Stimulated activated CD8-positive, alpha-beta memory T cell treated with anti-CD3 and anti-CD28 coated beads, Interleukin-7, amount 100 ng/mL, for 4 hours (primary cell): ENCODE measurements at places on chromosomes 2 and 18.

- no peak for DNase-seq
Measured at GRCh38 chr2:11781602-11782001, 35.2 kb downstream of the LPIN1 start.

GRCh38 chr18:79936641-79937040 is 14.8 kb downstream of the SLC66A2 start:
- no peak for DNase-seq

GRCh38 chr18:13565228-13565627 is 161.1 kb downstream of the FAM210A start:
- DNase-seq = no peak

DNA sequence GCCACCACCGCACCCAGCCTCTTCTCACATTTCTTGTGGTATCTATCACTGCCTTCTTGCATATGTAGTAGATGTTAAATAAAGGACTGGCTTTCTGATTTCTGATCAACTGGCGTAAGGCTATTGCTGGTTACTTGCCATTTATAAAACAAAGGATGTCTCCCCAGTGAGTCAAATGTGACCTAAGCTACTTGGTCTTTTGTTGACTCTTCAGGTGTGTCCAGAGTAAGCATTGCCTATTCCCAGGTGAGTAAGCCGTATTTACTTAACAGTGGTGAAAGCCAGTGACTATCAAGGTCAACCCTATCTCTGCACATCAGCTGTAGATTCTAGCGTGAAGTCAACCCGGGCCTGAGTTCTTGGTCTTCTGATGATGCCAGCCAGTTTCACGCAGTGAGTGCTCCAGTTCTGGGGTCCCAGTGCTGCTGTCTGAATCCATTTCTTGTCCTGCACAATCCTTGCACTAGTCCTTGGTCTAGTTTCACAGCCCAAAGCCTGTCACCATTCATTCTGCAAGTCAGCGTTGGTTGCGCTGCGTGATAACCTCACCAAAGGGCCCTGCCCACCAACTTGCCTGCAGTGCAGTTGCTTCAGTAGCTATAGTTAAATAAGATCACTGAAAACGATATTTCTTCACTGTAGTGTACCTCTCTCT is 120.2 kb downstream of the GBX2 start:
- DNase-seq = no peak

DNA sequence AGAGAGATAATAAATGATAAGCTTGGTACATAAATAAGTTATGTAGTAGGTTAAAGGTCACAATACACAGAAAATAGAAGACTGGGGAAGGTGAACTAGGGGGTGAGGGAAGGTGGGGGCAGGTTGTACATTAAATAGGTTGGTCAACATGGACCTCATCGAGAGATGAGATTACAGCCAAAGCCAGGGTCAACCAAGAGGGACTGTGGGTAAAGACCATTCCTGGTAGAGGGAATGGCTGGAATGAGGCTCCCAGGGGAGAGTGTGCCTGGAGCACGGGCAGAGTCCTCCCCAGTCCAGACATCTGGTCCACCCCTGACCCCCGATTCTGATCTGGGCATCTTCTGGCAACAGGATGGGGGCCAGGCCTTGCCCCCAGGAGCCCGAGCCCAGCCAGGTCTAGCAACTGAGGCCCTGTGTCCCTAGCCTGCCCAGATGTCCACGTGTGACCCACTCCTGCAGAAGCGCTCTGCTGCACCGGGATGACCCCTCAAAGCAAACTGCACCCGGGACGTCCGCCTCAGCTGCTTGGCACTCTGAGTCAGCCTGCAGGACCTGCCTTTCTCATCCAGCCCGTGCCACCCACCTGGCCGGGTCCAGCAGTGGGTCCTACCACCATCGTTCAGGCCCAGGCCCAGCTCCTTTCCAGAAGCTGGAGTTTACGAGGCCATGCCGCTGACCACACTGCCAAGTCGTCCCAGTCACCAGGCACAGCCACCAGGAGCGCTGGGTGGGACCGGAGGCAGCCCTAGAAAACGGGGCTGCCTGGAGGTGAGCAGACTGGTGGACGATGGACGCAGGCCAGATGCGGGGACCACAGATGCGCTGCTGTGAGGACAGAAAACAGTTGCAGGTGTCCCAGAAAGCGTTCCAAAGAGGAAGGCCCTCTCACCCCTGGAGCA is 56.2 kb upstream of the ID2 start:
- no peak for DNase-seq

- DNase-seq = no peak
Measured at GRCh38 chr2:231781798-231782726, 980 bp upstream of the PDE6D start.

GRCh38 chr2:173993459-173993858 is 28.3 kb upstream of the SP3 start:
- DNase-seq = no peak

DNA sequence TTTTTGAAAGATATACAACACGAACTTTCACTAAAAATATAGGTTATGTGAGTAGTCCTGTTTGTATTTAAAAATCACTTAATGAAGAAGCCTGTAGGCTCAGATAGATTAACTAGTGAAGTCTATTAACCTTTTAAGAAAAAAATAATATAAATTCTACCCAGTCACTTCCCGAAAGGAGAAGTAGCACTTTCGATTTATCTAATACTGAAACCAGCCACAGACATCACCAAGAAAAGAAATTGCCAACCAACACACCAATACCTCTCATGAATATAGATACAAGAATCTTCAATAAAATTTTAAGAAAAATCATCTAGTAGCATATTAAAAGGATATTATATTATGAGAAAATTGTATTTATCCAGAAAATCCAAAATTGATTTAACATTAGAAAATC is 160.5 kb downstream of the GALNT13 start:
- no peak for DNase-seq

DNA sequence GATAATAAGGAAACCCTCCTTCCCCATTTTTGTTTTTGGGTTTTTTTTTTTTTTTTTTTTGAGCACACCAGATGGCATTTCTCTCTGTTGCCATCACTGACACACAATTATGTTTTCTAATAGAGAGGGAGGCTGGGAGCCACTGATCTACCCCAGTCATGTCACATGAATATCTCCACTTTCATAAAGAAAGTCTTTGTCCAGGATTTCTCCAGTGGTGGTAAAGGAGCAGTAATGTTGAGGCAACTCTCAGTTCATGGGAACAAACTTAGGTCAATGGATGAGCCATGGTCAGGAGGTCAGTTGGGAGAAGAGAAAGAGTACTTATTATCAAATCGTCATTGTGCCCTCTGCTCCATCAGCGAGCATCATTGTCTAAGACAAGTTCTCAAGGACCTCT is 603.7 kb downstream of the ARHGAP15 start:
- DNase-seq = no peak

- no peak for DNase-seq
Measured at GRCh38 chr2:29789911-29790485, 131.4 kb downstream of the ALK start.

- no peak for DNase-seq
Measured at GRCh38 chr2:177289824-177290628, 25.5 kb upstream of the NFE2L2 start.

GRCh38 chr2:215742021-215742420 is 271.3 kb downstream of the MREG start:
- DNase-seq = no peak

DNA sequence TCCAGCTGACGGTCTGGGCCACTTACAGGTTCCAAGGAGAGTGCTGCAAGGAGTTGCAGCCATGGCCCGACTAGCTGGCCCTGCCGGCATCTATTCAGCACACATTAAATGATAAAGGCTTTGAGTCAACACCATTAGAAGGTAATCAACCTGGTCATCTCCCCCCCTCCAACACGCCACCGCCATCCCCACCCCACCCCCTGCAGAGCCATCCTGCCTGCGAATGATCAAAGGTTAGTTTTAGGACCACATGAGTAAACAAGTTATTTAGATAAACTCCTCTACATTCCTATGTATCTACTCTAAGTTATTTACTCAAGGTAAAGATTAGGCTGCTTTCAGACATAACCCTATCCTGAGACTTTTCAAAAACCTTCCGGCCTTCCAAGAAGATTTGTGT is 349.3 kb upstream of the SLC39A10 start:
- no peak for DNase-seq

DNA sequence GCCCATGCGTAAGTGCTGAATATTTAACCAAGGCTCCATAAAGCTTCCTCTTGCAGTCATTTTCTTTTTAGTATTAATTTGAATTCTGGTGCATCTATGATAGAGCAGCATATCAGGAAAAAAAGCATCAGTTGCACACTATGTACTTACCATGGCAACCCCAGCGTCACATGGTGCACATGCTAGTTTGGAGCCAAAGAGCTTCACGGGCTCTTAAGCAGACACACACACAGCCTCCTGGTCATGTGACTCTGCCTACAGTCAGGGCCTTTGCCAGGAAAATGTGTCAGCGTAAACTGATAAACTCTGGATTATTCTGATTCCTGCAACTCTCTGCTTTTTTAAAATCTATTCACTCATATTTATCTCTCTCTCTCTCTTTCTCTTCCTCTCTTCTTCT is 30.2 kb downstream of the NYAP2 start:
- no peak for DNase-seq

GRCh38 chr2:205366336-205367060 is 315.8 kb upstream of the NRP2 start:
- DNase-seq = no peak

DNA sequence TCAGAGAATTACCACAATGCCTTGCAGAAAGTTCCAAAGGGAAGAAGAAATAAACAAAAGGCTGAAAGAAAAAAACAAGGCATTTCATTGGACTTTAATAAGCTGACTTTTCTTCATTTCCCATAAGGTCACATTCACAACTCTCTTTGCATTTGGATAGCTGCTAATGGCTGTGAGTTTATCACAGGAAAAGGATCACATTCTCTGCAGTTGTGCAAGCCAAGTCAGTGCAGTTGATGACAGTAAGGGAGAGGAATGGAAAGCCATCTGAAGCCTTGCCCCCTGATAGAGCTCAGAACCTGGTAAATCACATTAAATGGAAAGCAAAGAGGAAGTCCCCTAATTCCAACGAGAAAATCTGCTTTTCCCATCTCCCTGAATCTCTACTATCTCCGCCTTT is 950.6 kb downstream of the CNTNAP5 start:
- DNase-seq = no peak

GRCh38 chr2:187297801-187298200 is 150.3 kb downstream of the CALCRL start:
- DNase-seq = no peak

DNA sequence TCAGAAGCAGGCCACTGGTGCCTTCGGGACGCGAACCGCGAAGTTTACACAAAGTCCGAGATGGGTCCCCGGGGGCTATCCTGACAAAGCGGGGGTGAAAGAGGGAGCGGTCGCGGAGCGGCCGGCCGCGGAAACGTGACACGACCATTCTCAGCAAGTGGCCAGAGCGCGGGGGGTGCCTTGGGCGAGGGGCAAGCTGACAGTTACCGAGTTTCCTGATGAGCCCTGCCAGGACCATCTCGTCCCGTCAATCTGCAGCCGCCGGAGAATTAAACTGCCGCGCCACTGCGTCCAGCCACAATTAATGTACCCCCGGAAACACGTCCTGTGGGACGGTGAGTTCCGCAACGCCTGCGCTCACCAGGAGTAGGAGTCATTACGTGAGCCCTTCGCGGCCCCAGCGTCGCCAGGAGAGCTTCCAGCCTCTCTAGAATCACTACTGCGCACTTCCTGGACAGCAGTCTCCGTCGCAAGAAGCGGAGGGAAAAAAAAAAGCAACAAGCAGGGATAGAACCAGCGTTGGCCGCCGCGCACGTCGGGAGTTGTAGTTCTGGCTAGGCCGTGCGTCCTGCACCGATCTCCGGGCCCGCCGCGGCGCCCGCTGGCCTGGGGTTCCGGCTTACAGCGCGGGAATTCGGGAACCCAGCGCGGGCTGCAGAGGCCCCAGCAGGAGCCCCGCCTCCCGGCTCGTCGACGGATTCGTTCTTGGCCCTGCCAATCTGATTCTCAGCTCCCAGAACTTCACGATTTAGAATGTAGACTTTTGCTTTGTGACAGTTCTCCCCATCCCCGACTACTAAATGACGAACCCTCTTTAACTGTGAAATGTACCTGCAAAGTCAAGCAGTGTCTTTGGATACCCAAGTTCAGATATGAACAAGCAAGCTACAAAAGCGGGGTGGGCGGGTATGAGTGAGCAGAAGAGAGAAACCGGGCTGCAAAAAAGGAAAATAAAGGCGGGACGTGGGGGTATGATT is at the start of gene RTTN:
RTTN (minus strand) TSS at position 267 of the 977 bp plus-strand sequence; CDS start at position 238, 29 bp downstream.
- peak; percentile 86 for DNase-seq

DNA sequence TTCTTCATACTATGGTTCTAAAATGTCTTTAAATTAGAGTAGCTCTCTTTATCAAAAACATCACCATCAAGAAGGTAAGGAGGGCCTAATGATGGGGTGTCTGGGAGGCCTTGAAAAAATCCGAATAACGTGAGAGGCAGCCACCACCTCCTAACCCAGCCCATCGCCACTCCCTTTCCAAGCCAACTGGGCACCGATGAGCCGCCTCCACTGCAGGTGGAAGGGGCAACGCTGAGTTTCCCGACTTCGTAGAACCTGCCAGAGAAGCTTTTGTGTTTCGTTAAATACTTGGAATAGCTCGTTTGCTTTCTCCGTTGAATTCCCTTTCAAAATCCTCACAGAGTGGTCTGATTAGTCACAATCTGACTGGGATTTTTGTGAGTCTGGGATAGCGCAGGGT is 22.0 kb upstream of the RPL31 start:
- DNase-seq = no peak

DNA sequence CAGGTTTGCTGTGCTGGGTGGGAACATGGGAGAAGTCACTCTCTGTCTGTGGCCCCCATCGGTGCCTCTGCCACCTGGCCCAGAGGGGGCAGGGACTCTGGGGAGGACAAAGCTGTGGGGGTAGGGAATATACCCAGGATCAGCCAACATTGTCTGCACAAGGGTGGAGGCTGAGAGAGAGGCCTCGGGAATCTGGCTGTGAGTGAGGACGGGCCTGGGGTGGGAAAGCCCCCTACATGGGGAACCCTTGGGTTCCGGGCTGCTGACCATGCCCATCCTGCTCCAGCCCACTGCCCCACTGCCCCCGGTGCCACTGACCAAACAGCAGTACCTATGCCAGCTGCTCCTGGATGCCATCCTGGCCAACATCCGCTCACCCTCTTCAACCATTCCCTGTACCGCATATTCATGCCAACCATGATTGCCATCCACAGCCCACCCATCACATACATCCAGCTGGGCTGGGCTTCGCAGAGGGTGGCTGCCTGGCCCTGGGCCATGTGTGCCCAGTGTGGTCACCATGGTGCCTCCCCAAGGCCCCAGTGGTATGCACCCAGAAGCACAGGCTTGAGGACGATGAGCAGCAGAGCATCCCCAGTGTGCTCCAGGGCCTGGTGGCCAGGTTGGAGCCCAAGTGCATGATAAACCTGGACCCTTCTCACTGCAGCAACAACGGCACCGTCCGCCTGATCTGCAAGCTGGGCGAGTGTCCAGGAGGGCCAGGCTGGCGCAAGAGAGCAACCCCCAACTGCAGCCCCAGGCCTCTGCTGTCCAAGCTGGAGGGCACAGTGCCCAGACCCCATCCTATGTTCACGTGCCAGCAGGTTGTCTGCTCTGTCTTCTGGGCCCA is 6.9 kb upstream of the POTEF start:
- DNase-seq = no peak

- DNase-seq = no peak
Measured at GRCh38 chr2:31141443-31142085, 3.3 kb upstream of the GALNT14 start.
